ENCODE measurements at places on chromosomes 13 and 19.

GRCh38 chr13:45393941-45394570, 24.1 kb downstream of the SLC25A30 start:
- DNase-seq: no peak

DNA sequence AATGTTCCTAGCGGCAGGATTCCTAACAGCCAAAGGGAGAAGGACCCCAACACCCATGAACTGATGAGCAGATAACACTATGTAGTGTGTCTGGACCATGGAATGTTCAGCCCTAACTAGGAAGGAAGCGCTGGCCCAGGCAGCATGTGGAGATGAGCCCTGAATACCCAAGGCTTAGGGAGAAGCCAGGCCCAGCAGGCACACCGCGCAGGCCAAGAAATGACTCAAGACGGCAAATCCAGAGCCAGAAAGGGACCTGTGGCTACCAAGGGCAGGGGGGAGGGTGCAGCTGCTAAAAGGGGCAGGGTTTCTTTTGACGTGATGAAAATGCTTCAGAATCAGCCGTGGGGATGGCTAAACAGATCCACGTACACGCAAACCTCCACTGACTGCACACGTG, 20.7 kb upstream of the TINCR start:
- DNase-seq: no peak

GRCh38 chr13:102443249-102443648, 41.4 kb upstream of the FGF14 start:
- DNase-seq: no peak

DNA sequence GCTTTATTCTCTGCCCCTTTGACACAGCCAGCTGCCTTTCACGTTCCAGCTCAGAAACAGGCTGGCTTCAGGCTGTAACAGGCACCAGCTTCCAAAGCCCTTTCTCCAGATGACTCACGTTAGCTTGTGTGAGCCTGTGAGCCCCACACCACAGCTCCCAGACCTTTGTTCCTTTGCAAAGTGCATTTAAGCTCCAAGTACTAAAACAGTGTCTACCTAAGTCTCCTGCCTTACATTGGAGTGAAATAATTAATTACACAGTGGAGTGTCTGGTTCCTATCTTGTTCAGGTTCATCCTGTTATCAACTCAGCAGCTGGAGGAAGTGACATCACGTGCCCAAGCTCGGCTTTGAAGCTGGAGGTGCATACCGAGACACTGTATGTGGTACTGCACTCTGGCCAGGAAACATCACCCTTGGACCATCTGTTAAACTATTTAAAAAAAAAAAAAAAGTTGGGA, 475.8 kb downstream of the FOXO1 start:
- peak; percentile 29 for DNase-seq

- no peak for DNase-seq
These were observed 38.7 kb upstream of the ARHGEF7 start for GRCh38 chr13:111076155-111077013.

DNA sequence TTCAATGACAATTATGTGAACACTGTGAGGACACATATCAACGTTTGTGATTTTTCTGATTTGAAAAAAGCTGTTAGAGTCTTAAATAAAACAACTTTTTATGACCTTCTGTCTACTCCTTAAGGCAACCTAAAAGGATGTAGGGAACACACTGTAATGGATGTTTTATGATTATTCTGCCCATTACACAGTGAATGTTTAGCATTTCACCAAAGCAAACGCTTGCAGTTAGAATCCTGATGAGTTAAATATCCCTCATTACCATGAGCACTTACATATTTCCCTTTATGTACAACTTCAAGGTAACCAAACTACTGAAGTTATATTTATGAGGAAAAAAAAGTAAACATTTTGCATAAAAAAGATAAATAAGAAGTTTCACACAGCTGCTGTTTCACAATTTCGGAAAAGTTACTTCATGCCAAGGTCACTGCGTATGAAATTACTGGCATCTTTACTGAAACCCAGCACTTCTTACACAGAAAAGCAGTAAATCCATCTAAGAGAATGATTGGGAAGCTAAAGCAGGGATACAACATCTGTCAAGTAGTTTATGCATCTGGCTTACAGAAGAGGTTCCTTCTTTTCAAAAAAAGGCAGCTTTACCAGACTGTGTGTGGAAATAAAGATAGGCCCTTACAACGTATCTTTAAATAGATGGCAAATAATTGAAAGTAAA, 733.7 kb upstream of the ATXN8OS start:
- DNase-seq: no peak

- no peak for DNase-seq
These were observed 1729.7 kb downstream of the PCDH9 start for GRCh38 chr13:65500481-65500880.

- no peak for DNase-seq
These were observed 23.9 kb upstream of the GAS6 start for GRCh38 chr13:113887700-113888201.

- no peak for DNase-seq
These were observed 45.1 kb downstream of the MIPEP start for GRCh38 chr13:23844132-23844531.
